ENCODE measurements at places on chromosomes 2 and 18.

DNA sequence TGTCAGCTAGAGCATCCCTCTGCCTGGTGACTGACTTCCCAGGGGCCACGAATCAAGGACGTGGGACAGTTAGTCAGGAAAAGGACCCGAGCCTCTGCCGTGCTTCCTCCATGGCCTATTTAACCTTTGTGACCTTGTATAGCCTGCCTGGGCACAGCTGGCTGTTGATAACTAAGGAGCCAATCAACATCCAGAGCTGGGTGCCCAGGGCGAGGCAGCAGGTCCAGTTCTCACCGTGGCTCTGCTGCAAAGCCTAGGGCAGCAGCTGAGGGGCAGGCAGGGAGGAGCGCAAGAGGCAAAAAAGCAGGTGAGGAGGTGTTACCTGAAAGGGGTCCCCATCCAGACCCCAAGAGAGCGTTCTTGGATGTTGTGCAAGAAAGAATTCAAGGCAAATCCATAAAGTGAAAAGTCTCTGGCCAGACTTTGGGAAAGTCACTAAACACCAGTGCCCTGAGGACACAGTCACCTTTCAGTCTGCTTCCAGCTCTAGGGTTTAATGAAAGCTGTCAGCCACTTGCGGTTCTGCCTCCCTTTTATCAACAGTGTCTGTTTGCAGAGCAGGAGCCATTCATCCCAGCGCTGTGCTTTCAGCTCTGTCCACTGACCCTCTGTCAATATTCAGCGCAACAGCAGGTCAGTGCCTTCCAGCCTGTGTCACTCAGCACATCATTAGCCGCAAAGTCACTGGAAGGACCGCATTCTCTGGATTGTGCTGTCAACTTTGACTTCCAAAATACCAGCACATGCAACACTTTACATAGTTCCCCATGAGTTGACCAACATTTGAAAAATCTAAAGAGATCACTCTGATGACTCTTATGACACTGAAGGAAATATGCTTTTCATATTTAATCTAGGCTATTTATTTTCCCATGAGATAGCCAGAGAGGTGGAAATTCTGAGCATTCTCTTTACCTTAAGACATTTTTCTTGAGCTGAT lies 38.6 kb upstream of the ASAP2 start:
- no peak for DNase-seq

- DNase-seq: no peak
Observed at GRCh38 chr18:55384551-55385275, 203.3 kb downstream of the TCF4 start.

GRCh38 chr18:46481048-46481846 lies 175.8 kb downstream of the LOXHD1 start:
- no peak for DNase-seq

DNA sequence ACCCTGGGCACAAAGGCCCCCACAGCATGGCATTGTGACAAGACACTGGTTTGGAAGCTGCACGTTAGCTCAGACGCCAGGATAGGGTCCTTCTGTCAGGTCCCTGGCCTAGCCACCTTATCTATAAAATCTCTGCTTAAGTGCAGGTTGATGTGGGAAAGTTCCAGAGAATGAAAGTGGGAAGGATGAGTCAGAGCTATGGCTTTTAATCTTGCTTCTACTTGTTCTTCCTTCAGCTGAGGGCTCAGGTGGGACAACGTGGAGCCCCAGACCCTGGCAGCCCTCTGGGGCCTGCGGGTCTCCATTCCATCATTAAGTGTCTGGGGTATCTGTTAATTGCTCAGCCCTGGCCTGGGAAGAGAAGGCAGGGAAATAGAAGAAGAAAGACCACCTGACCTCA lies 64.5 kb downstream of the CELF4 start:
- no peak for DNase-seq

- no peak for DNase-seq
Observed at GRCh38 chr2:33502025-33502424, 25.6 kb downstream of the RASGRP3 start.

DNA sequence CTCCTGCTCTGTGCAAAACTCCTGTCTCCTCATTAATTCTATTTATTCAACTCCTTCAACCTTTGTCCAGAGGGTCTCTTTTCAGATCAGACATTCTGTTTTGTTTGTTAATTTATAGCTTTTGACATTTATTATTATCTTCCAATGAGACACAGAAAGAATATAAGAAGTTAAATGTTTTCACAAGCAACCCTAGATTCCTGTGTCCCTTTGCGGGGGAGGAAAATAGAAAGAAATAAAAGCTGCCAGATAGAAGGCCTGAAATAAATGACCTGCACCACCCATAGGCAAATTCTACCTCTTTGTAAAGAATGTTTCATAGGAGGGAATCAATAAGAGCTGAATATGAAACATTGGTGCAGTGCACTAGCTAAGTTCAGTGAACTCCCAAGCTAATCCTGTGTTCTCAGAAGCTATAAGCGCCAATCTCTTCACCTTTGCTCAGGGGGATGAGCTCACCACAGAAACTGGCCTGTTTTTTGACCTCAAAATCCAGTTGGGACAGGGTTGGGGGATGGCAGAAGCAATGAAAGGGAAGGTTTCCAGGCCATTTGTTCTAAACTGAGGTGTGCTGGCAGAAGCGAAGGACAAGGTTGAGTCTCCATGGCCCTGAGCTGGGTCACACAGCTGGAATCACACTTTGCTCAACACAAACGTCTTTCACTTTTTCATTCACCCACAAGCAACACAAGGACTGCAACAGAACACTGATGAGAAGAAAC lies 258.6 kb downstream of the NRXN1 start:
- DNase-seq: no peak
